PC-3 (cell line): ENCODE measurements at places on chromosomes 16 and 17. TPM values are rescaled to one million over a fixed set of nuclear protein-coding genes. Genes with fewer than 3 reads are reported as not detected.

GP1BA gene
- total RNA-seq = not detected in 2 replicates

MYH11 gene
- total RNA-seq = not detected in 2 replicates

ADAM11 gene
- 2.7 and 2.9 TPM in 2 replicates for total RNA-seq

IL21R gene
- total RNA-seq = 0.55 TPM in 1 of 2 replicates, not detected in the other

ENPP7 gene
- total RNA-seq = not detected in 2 replicates

INCA1 gene
- total RNA-seq = not detected in 2 replicates

PPY gene
- total RNA-seq = not detected in 2 replicates

KRT10 gene
- 18.3 and 24.8 TPM in 2 replicates for total RNA-seq

KRT28 gene
- not detected in 2 replicates for total RNA-seq

HAP1 gene
- 1.2 and 1.4 TPM in 2 replicates for total RNA-seq
